ENCODE measurements at places on chromosomes 3 and 15.

DNA sequence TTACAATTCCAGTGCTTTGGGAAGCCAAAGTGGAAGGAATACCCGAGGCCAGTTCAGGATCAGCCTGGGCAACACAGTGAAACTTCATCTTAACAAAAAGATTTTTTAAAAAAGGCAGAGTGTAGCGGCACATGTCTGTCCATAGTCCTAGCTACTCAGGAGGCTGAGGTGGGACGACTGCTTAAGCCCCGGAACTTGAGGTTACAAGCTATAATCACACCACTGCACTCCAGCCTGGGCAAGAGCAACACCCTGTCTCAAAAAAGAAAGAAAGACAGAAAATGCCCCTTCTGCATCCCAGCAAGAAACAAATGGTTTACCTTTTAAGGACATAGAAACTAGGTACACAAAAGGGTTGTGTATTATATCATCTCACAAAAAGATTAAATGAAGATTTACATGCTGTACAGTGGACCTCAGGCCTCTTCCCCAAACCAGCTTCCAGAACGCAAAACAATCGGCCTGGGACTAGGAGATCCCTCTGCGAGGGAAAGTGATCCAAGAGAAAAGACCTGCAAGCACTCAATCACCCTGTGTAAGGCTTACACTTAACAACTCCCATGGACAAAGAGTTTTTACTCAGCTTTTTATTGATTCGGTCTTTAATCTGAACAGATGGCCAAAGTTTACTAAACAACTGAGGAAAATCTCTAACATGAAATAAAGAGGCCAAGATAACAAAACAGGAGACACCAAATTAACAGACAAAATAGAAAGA, 21.2 kb downstream of the TFDP2 start:
- DNase-seq = no peak

GRCh38 chr3:159619341-159619885, 369.2 kb upstream of the IL12A start:
- DNase-seq = no peak

- DNase-seq = peak; percentile 74
These were observed 12.4 kb downstream of the HES1 start for GRCh38 chr3:194148383-194148782.

DNA sequence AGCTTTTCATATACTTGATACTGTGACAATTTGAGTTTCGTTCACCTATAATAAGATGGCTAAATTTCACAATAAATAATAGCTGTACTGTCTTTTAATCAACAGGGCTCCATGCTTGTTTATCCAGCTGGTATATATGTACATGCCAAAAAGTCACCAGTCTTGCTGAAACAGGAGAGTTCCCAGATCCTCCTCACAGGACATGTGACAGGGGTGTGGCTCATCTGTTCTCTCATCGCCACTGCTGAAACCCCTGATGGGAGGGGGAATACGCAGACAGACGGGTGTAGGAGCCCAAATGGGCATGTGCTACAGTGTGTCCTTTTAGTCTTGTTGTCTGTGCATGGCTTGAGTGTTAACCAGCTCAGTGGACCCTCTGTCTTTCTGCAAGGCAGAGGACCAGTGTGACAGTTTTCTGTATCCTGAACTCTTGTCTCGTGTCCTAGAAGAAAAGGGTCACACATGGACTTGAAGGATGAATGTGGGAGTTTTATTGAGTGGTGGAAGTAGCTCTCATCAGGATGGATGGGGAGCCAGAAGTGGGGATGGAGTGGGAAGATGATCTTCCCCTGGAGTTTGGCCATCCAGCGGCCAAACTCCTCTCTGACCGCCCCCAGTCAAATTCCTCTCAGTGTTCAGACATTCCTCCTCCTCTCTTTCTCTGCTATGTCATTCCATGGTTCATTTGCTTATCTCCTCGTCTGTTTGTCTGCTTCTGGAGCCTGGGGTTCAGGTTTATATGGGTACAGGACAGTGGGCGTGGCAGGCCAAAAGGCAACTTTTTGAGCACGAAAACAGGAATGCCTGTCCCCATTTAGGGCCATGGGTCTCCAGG, 113.1 kb upstream of the NECTIN3 start:
- DNase-seq = no peak

GRCh38 chr3:196694941-196695848, 16.9 kb downstream of the CEP19 start:
- no peak for DNase-seq

DNA sequence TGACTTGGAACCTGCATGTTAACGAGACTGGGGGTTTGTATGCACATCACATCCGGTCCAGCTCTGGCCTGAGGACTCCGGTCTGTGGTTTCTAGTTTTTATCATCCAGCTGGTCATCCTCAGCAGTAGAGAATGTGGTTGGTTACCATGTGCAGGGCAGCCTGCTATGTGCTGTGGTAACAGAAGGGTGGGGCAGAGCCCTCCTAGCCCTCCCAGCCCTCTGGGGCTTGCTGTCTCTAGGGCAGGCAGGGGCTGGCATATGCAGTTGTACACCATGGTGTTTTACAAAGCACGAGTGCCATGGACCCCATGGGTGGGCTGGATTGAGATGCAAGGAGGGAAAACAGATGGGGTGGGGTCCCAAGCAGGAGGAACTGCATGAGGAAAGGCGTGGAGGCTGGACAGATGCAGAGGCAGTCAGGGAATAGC, 70.2 kb downstream of the APBA2 start:
- no peak for DNase-seq

- peak; percentile 17 for DNase-seq
These were observed 367.5 kb upstream of the THBS1 start for GRCh38 chr15:39213385-39213840.

- DNase-seq = no peak
These were observed 335.7 kb upstream of the RORA start for GRCh38 chr15:61564785-61565184.

- peak; percentile 16 for DNase-seq
These were observed 1.4 kb downstream of the SLTM start for GRCh38 chr15:58931987-58932588.

GRCh38 chr3:60013241-60013640, 963.4 kb upstream of the CFAP20DC start:
- no peak for DNase-seq

- no peak for DNase-seq
These were observed 812 bp upstream of the SEC62 start for GRCh38 chr3:169965562-169966427.

DNA sequence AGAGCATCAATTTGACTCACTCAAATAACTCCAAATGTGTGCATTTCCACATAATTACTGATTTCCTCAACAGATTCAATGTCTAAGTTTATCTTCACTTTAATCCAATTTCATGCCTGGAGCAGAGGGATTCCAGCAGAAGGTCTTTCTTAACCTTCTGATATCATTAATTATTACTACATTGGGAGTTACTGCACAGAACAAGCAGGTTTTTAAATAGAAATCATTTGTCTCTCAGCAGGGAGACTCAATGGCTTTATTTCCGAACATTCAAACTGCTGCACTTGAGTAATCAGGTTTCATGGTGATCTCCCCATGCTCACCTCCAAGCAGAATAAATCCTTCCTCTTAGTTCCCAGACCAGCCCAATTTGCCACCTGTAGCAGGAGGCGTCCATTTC, 264.8 kb upstream of the IGF1R start:
- no peak for DNase-seq

- DNase-seq = no peak
These were observed 9.1 kb downstream of the BFSP2 start for GRCh38 chr3:133408961-133409360.

- DNase-seq = no peak
These were observed 111.4 kb upstream of the PLAAT1 start for GRCh38 chr3:193129607-193130006.

- DNase-seq = no peak
These were observed 708.3 kb downstream of the FHIT start for GRCh38 chr3:60542995-60543394.

- peak; percentile 29 for DNase-seq
These were observed 911 bp downstream of the RFTN1 start for GRCh38 chr3:16512435-16513140.

DNA sequence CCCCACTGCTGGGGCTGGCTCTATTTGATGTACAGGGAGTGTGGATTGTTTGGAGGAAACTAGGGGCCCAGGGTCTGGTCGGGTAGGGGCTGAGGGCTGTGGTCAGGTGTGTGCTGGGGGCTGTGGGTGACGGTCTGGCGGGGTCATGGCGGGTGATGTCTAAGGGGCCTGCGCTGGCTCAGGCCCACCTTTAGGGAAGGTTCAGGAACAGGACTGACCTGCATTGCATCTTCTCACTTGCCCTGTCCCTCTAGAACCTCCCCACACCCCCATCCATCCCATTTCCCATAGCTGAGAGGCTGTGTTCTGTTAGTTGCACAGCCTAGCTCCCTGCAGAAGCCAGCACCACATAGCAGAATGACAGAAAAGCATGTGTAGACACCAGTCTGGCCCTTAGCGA, 39.1 kb downstream of the SCN5A start:
- no peak for DNase-seq

DNA sequence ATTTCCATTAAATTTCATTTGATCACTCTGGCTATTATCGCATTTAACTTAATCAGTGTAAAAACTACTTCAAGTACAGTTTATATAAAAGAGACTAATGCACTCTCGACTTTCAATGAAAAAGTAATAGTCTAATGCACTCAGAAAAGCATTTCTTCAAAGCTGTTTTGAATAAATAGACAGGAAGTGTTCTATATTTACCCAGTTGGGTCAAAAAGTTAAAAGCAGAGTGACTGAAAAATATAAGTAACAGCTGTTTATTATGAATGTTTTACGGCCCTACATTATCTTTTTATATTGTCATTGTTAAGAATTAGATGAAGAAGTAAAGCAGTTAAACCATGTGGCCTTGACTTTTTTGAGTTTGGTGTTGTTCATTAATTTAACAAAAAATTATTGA, 391.8 kb downstream of the ZPLD1 start:
- no peak for DNase-seq

DNA sequence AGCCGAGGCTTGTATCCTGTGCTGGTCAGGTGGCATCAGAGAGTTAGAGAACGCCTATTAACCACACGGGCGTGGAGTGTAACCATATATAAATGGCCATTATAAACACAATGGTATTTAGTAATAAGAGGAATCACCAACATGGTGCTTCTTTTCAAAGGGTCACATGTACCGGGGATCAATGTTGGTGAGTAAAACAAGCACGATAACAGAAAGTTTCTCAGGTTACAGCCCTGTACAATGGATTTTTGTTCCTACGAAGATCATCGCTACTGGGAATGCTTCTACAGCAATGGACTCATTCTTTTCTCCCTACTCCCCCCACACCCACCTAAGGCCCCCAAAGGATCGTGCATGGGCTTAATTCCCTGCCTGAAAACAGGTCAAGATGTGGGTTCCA, 42.5 kb downstream of the MEIS2 start:
- no peak for DNase-seq

DNA sequence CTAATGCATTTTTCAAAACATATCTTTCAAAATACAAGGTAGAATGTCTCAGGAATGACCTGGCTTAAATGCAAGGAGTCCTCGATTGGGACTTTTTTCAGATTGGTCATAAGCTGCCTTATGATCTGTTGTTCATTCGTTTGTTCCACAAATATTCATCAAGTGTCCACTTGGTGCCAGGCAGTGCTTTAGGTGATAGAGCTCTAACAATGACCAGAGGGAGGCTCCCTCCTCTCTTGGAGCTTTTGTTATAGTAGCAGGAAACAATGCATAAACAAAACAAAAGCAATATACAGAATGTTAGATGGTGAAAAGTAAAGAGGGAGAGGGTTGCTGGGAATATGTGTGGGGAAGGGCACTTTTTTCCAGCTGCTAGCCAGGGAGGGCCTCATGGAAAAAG, 156.1 kb downstream of the MCTP2 start:
- no peak for DNase-seq

DNA sequence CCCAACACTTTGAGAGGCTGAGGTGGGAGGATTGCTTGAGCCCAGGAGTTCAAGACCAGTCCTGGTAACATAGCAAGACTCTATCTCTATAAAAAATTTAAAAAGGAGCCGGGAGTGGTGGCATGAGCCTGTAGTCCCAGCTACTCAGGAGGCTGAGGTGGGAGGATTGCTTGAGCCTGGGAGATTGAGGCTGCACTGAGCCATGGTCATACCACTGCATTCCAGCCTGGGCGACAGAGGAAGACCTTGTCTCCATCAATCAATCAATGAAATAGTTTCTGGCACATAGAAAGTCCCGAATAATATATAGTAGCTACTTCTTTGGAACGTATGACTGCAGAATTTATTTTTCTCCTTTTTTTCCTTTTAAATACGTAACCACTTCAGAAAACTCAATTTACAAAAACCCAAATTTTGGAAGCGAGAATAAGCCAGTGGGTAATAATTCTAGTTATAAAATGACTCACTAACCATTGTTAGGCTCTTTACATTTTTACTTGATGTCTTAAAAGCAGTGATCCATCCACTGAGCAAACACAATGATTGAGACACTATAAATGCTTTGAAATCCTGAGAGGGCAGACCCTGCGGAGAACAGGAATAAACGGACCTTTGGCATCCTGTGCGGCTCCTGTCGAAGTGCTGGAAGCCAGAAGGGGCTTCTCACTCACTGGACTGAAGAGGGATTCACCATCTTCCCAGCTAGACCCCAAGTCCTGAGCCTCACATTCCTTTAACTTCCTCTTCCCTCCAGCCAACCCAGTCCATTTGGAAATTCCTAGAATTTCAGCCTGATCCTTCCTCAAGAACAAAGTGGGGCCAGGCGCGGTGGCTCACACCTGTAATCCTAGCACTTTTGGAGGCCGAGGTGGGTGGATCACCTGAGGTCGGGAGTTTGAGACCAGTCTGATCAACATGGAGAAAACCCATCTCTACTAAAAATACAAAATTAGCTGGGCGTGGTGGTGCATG, 68.4 kb upstream of the MFGE8 start:
- DNase-seq = no peak

GRCh38 chr3:142947799-142948575, 15.5 kb downstream of the PAQR9 start:
- DNase-seq = no peak

DNA sequence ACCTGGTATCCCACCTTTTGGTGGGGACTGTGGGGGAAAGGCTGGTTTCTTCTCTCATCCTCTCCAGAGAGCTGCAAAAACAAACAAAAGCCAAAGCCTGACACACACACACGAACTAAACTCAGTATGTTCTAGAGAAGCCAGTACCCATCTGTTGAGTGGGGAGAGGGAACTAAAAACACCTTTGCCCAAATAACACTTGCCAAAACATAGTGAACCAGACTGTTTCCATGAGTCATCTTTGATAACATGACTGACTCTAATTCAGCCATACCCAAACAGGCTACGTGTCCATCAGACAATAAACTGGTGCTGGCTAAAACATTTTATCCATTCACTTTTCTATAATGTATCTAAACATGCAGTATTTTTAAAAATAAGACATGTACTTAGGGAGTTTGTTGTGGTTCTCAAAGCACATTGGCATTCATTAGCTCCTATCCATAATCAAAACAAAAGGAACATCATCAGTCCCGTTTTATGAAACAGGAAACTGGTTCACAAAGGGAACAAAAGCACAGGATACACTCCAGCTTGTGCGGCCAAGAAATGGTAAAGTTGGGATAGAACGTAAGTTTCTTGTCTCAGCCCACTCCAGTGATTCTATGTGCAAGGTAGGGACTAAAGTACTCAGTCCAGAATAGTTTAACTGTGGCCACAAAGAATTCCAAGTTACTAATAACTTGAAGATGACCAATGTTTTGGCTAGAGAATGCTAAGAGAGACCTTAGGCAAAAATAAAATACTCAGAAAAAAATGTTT, 16.1 kb downstream of the LYSMD2 start:
- peak; percentile 13 for DNase-seq

GRCh38 chr15:52005748-52006701, 13.0 kb upstream of the MAPK6 start:
- DNase-seq = no peak

- DNase-seq = no peak
These were observed 18.3 kb upstream of the CACNA2D3 start for GRCh38 chr3:54104084-54104483.

- no peak for DNase-seq
These were observed 9.2 kb downstream of the CCRL2 start for GRCh38 chr3:46416125-46416810.
